DMS153 (cell line): ENCODE measurements at places on chromosomes 11 and 22.

GRCh38 chr11:64894070-64894811 is 15.8 kb upstream of the EHD1 start:
- peak; percentile 27 for DNase-seq

- DNase-seq = no peak
These were observed 1.2 kb downstream of the AIP start for GRCh38 chr11:67483831-67484665.

DNA sequence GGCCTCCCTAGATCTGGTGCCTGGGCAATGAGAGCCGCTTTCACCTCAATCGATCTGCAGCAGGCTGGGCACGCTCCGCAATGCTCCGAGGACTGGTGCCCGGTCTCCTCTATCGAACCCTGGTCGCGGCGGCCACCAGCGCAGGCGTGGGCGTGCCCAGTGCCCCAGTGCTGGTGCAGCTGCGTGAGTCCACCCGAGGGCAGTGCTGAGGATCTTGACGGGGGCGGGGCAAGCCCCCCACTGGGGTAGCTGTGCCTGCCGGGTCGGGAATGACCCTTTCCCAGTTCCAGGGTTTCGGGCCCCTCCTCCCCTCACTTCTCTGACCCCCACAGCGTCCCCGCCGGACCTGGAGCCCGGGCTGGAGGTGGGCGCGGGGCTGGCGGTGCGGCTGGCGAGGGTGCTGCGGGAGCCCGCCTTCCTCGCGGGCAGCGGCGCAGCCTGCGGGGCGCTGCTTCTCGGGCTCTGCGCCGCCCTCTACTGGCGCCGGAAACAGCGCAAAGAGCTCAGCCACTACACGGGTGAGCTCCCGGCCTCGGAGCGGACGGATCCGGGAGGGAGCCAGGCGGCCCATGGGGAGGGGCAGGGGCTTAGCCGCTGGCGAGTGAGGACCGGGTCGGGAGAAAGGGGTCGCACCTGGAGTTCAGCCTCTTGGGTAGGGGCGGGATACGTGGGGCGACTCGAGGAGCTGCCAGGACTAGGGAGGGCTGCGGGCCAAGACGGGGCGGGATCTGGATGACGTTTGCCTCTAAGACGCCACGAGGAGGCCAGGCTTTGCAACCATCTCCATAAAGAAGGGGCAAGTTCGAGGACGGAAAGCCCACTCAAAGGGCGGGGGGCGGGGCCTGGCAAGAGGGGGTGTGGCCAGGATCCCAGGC is 10.9 kb downstream of the ROBO3 start:
- DNase-seq = peak; percentile 52

DNA sequence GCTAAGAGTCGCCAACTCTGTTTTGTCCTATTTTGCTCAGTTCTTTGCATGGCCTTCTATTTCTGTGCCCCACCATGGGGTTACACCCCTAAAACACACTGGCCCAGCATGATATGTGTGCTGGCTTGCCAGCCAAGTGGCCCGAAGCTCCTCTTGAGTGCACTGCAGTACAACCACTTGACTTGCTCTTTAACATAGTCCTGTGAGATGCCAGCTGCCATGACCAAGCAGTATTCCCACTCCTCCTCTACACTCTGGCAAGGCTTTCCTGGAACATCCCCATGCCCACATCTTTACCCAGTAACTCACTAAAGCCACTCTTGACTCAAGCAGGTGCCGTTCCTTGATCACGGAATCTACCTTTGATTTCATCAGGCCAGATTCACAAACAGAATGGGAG is 102.9 kb upstream of the GAL start:
- DNase-seq = no peak

DNA sequence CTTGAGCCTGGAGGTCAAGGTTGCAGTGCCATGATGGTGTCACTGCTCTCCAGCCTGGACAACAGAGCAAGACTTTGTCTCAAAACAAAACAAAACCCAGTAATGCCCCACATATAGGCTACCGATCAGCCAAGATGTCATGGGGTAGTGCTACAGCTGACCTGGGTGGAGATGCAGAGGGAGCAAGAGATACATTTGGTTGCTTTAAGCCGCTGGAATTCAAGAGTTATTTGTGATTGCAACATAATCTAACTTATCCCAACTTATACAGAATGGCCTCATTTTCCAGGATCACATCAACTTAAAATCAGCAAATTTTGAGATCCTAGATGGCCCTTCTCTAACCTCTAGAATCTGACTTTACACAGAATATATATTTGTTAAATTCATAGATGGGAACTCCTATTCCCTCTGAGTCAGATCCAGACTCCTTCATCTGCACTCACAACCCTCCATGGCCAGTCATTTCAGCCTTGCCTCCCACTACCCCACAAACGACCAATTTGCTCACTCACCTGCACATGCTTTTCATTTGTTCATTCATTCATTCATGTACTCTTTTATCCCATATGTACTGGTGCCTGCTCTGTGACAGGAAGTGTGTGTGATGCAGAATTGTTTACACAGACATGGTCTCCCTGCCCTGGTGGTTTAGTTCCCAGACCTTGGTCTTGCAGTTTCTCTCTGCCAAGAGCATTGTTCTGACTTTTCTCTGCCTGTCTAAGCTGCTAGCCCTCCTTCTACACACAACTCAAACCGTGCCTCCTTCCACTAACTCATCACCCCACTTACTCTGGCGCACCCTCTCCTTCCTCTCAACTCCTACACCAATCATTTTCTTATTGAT is 24.1 kb upstream of the APLNR start:
- DNase-seq = peak; percentile 31

GRCh38 chr22:41739576-41739975 is 40.3 kb downstream of the MEI1 start:
- no peak for DNase-seq

DNA sequence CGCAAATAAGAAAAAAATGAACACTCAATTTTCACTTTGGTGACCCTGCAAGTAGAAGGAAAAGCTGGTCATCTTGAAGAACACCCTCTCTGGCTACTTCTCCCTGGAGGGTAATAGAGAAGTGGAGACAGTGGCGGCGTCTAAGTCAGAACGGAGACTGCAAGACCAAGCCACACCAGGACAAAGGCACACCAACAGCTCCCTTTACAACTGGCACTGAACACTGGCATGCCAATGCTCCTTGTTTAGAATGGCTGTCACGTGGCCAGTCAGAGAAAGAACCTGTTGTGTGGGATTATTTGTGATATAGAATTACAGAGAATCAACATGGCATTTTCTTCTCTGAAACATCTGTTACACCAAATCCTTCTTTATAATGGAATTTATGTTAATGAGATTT is 61.3 kb upstream of the YPEL1 start:
- DNase-seq = no peak

- DNase-seq = no peak
These were observed 12.1 kb upstream of the FCHSD2 start for GRCh38 chr11:73154178-73154577.

DNA sequence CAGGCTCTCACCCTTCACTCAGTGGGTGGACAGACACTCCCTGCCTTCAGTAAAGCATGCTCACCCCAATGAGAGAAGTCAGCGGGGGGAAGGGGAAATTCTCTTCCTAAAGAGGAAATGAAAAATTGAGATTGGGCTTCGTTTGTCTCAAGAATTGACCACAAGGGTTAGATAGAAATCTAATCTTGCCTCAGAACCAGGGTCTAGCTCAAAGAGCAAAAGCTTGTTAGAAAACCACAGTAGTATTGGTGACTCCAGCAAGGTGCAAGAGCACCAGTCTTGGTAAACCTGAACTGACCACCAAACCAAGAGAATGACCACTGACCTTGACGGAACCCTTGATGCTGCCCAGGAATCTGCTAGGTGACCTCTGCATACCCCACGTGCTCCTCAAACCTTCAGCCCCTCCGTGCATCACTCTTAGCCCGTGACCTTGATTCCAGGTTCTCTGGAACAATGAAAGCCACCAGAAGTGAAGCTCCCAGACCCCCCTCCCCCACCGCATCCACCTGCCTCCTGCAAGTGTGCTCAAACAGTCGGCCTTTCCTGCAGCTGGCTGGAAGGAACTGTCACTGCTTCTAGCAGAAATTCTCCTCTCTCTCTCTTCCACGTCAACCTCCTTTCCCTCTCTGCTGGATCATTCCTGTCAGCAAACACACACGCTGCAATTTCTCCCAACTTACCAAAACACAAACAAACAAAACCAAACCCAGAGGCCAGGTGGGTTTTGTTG is 3.1 kb upstream of the TMA7B start:
- no peak for DNase-seq

DNA sequence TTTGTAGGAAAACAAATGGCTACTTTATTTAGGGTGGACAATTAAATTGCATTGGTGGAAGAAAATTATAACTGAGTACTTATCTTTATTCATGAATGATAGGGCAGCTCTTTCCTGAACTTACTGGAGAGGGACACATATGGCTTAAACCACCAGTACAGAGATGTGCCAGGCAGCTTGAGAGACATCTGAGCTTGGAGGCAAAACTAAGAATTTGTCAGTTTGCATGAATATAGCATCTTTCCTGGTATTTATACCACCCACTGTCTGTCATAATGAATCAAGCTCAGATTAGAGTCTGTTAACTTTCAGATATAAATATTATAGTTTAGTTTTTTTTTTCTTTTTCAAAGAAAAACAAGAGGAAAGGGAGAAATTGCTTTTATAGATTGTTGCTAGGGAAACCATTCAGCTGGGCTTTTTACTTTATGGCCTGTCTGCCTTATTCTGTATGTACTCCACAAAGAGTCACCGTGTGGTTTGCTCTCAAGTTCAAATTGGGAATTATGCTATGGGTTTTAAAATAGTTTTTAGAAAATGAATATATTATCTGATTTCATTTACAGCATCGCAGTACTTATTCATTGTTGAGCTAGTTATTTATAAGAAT is 477.0 kb upstream of the CHORDC1 start:
- no peak for DNase-seq

DNA sequence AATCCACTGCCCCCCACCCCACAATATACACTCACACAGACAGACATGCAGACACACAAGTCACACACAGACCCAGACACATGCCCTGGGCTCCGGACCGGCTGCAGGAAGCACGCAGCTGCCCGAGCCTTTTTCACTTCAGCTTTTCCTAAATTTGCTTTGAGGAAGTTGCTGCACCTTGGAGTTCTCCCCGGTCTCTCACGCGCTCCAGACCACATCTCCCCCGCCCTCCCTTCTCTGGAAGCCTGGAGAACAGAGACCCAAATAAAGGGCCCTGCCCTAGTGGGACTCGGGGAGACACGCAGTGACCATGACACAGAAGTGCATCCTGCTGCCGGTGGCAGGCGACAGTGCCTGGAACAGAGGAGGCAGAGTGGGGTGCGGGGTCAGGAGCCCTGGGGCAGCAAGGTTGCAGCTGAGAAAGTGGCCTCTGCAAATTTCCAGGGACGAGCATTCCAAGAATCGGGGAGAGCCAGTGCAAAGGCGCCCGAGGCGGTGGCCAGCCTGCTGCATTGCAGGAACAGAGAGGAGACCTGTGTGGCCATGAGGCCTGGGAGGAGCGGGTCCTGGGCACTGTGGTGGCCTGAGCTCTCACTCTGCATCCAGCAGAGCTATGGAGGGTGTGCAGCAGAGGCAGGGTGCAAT is 19.1 kb downstream of the RPL3 start:
- DNase-seq = no peak

DNA sequence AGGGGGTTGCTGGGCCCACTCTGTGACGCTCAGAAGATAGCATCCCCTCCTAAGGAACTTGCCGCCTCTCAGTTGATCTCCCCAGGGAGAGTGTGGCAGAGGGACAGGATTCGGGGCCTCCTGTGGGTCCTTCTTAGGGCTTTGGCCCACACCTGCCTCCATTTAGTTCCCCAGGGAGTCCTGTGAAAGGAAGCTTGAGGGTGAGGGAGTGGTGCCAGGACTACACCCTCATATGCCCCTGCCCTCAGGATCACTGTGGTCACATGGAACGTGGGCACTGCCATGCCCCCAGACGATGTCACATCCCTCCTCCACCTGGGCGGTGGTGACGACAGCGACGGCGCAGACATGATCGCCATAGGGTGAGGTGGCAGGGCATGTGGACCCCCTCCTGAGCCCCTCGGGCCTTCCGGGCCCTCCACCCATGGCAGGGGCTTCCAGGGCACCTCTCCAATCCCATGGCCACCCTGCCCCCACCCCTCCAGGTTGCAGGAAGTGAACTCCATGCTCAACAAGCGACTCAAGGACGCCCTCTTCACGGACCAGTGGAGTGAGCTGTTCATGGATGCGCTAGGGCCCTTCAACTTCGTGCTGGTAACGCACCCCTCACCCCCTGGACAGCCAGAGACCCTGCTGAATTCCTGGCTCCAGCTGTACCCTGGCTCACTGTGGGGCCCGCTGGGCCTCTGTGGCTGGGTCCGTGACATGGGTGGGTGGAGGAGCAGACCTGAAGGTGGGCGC is 3.5 kb downstream of the INPP5J start:
- DNase-seq = no peak

- no peak for DNase-seq
These were observed 251.8 kb upstream of the KIRREL3 start for GRCh38 chr11:127252321-127252720.

DNA sequence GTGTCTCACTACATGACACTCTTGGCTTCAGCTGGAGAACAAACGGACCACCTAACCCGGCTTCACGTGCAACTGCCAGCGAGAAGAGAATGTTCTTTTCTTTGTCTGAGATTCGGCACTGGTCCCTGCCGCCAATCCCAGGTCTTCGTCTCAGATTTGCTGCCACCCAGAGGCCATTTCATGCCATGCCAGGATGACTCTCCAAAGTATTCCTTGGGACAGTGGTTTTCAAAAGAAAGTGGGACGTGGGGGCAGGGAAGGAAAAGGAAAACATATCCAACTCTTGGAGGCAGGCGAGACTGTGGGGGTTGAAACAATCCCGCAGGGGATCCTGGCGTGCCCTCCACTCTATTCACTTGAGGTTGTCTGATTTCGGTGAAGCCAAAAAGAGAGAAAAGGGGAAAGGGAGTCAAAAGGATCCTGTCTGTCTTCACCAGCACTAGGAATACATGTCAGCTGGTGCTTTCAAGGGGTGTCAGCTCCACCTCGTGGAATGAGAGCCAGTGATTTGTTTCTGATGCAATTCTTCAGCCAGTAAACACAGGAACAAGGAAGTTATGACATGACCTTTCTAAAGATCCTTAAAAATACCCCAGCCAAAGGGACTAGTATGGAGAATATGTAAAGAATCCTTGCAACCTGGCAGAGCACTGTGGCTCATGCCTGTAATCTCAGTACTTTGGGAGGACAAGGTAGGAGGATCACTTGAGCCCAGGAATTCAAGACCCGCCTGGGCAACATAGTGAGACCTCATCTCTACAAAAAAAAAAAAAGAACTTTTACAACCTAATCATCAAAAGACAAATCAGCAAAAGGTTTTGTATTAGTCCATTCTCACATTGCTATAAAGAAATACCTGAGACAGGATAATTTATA is 41.0 kb upstream of the APLNR start:
- DNase-seq = peak; percentile 62
